H4 (cell line): ENCODE measurements at places on chromosomes 5 and 9.

GRCh38 chr9:109652971-109653370, 127.0 kb upstream of the PALM2AKAP2 start:
- peak; percentile 48 for DNase-seq

DNA sequence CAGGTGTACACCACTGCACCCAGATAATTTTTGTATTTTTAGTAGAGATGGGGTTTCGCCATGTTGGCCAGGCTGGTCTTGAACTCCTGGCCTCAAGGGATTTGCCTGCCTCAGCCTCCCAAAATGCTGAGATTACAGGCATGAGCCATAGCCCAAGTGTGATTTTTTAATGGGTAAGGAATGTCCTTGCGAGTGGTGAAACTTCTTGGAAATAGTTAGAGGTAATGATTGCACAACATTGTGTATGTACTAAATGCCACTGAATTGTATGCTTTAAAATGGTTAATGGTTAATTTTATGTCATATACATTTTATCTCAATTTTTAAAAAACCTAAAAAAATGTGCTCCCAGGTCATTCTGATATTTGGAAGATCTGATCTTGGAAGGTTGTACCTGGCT, 59.9 kb upstream of the IL6ST start:
- no peak for DNase-seq

- DNase-seq, result no peak
These were observed 88.4 kb upstream of the FST start for GRCh38 chr5:53392073-53392472.

GRCh38 chr9:135474915-135475314, 4.7 kb upstream of the PPP1R26 start:
- DNase-seq, result no peak

DNA sequence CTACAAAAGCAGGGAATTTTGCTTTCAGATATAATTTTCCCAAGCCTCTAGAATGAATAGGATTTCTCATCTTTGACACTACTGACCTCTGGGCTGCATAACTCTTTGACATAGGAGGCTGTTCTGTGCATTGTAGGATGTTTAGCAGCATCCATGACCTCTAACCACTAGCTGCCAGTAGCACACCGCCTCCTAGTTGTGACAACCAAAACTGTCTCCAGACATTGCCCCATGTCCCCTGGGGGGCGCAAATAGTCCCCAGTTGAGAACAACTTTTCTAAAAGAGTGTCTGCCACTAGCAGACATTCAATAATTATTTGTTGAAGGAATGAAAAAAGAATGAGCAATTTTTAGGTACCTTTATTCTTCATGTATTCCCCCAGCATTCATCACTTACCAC, 51.8 kb downstream of the POU4F3 start:
- DNase-seq, result no peak

DNA sequence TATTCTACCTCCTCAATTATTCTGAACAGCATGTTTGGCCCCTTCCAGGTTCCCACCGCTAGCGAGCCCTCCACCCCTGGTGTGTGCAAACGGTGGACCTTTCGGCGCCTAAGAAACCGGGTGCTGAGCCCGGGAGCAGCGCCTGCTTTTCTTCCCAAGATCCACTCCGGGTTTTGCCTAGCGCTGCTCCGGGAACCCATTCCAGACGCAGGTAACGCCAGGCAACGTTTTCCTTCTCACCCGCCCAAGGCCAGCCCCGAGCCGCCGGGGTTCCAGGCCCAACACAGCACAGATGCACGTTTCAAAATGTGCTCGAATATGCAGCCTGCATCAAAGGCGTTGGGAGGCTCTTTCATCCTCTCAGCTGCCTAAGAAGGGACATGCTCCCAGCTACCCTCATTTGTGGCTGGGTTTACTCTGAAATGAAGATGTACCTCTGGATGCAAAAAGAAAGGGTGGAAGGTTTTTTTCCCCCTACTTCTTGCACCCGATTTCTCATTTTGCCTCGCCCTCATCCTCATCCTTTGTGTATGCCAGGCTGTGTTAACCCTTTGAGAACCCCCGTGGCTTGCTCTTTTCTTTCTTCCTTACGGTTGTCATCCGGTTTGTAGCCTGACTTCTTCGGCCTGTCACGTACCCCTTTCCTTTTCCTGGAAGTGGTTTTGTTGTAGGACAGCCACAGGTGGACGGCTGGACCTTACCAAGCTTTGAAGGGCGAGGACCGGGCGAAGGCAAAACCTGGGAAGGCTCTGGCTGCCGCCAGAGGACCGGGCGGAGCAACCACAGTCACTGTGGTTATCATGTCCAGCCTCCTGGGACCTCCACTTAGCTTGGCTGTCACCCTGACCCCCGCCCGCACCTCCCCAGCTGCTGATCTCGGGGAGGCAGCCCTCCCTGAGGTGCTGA, 226.9 kb downstream of the SMARCA2 start:
- peak; percentile 53 for DNase-seq

GRCh38 chr5:117945258-117945657, 1043.1 kb downstream of the DTWD2 start:
- DNase-seq, result peak; percentile 67

- DNase-seq, result no peak
These were observed 77.9 kb downstream of the MYO10 start for GRCh38 chr5:16858151-16858550.

DNA sequence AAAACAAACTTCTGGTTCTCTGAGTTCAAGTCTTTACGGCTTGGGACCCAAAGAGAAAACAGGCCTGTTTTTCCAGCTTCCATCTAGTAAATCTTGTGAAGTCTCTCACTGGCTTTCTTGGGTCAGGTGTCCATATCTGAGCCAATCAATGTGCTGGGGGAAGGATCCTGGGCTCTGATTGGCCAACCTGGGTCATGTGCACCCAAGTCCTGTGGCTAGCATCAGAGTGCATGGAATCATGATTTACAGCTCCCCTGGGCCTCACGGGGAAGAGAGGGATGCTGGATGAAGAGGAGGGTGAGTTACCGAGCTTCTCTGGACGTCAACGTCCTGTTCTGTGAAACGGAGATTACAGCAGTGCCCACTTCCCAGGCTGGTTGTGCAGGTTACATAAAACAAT, 19.4 kb downstream of the CXCL14 start:
- DNase-seq, result peak; percentile 54

- DNase-seq, result peak; percentile 40
These were observed 9.0 kb upstream of the CATSPER3 start for GRCh38 chr5:134958755-134959154.

GRCh38 chr5:83401122-83401731, 70.3 kb upstream of the VCAN start:
- DNase-seq, result no peak

DNA sequence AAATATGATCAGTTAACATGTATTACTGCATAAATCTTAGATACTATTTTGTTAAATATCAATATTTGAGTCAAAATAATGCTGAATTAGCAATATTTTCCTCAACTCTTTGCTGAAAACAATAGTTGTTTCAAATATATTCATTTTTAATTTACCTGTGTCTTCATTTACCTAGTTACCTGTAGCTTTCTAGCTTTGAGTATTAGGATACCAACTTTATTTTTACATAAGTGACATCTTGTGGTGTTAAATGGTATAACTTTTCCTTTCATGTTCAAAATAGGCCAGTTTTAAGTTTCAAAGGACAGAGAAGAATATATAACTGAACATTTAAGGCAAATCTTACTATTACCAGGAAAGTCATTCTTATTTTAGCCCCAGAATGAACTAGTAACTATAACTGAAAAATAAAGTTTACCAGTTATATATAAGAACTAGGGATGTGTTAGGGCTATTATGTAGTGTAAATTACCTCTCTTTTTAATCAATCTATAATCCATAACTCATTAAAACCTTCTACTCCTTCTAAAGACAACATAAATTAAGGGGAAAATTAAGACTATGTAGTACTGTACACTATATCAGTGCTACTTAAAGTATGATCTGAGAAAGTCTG, 25.3 kb downstream of the AP3B1 start:
- DNase-seq, result no peak

DNA sequence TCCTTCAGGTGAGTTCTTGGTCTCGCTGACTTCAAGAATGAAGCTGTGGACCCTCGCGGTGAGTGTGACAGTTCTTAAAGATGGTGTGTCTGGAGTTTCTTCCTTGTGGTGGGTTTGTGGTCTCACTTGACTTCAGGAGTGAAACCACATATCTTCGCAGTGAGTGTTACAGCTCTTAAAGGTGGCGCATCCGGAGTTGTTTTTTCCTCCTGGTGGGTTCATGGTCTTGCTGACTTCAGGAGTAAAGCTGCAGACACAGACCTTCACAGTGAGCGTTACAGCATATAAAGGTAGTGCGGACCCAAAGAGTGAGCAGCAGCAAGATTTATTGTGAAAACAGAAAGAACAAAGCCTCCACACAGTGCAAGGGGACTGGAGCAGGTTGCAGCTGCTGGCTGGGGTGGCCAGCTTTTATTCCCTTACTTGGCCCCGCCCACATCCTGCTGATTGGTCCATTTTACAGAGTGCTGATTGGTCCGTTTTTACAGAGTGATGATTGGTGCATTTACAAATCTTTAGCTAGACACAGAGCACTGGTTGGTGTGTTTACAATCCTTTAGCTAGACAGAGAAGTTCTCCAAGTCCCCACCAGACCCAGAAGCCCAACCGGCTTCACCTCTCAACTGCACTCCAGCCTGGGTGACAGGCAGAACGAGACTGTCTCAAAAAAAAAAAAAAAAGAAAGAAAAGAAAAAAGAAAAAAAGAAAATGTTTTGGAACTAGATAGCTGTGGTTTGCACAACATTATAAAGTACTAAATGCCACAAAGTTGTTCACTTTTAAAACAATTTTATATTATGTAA, 9.1 kb upstream of the ERMP1 start:
- DNase-seq, result no peak

GRCh38 chr9:129379181-129379836, 201.2 kb upstream of the IER5L start:
- no peak for DNase-seq

DNA sequence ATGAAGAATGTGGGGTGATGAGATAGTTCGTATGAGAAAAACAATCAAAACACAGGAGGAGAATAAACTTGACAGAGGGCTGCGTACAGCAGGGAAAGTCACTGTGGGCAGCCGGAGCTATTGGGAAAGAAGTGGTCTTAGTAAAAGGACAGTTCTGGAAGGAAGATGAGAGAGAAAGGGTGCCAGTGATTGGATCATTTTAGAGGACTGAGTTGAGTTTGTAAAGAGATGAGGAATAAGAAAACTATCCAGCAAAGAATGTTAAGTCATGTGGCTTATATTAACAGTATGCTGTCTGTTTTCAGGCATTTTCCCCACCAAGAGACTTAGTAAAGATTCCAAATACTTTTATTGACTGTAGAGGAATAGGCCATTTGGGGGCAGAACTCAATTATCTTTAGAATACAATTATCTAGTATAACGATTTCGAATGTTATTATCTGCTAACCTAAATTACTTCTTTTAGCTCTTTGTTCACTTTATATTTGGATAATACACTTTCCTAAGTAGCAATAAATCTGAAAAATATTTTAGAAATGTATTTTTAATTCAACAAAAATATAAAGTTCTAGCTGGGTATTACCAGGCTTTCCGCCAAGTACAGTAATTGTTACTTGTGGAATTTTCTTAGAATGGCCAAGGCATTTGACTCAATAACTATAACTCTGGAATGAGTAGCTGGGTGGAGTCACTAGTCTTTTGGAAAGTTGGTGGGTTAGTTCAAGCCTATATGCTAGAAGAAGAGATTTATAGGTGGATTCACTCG, 15.5 kb upstream of the LOX start:
- DNase-seq, result no peak

- peak; percentile 12 for DNase-seq
These were observed 698 bp upstream of the SEC24A start for GRCh38 chr5:134647750-134648424.
